ENCODE measurements at places on chromosomes 2 and 18.

GRCh38 chr2:217970206-217970605, 32.6 kb downstream of the TNS1 start:
- no peak for DNase-seq

DNA sequence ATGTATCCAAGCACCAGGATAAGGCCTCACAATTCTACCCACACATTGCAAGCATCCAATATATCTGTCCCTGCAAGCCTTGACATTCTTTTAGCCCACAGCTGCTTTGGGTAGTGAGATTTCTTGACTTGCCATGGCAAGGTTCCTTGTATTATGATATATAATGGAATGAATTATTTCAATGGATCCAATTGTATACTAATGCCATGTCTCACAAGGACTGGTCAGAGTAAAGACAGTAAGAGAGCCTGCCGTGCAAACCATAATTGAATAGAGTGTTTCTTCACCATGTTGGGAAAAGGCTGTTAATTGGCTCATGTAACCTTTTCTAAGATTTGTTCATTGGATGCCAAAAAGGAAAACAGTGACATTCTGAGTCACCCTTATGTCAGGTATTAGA, 64.3 kb upstream of the RBBP8 start:
- DNase-seq, result no peak

GRCh38 chr2:95695613-95696012, 103.8 kb downstream of the TRIM43 start:
- peak; percentile 44 for DNase-seq

GRCh38 chr2:21420553-21421335, 297.0 kb downstream of the TDRD15 start:
- DNase-seq, result no peak

- DNase-seq, result no peak
These were observed 279.5 kb upstream of the RAB6C start for GRCh38 chr2:129699781-129700573.

DNA sequence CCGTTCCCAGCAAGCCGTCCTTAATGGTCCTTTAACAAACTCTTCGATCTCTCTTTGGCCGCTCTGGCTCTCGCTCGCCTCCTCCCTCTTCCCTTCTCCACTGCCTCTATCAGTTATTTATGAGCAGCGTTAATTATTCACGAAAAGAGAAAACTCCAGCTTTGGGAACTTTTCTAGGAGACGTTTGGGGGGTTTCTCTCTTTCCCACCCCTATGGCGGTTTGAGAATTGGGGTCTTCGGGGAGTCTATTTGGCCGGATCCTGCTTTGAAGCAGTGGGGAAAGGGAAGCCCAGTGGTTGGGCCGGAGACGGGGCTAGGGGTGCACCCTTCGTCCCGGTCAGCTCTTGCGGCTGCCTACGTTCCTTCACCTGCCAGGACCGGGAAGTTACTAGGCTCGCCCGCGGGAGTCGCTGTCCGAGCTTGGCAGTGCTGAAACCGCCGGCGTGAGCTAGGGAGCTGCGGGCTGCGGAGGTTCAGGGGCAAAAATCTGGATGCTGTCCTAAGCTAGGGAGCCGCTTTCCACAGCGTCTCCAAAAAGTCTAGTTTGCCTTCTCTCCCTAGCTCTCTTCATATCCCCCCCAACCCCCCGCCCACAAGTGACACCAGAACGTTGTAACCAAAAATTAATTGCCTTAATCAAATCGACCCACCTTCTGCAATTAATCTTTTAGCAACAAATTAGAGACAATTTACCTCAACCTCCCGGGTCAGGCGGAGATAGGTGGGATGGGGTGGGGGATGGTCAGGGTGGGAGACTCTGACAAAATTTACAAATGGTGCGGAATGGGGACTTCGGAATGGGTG, 8.9 kb upstream of the SKOR2 start:
- DNase-seq, result no peak

GRCh38 chr2:176085861-176086771, 2.4 kb upstream of the EVX2 start:
- no peak for DNase-seq

DNA sequence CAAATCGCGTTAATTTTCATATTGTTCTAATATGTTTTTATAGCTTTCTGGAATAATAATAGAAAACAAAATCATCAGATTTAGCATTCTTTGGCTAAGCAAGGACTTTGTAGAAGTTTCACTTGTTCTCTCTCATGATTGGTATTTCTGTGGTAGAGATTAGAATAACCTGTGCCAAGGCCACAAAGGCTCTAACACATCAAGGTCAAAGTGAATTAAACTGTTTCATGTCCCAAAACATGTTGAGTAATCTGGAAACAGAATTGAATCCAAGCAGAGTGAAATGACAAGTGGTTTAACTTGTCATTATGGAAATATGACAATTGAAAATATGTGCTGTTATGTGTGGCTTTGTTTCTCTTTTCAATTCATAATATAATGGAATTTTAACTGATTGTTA, 617.4 kb downstream of the CCDC85A start:
- no peak for DNase-seq

DNA sequence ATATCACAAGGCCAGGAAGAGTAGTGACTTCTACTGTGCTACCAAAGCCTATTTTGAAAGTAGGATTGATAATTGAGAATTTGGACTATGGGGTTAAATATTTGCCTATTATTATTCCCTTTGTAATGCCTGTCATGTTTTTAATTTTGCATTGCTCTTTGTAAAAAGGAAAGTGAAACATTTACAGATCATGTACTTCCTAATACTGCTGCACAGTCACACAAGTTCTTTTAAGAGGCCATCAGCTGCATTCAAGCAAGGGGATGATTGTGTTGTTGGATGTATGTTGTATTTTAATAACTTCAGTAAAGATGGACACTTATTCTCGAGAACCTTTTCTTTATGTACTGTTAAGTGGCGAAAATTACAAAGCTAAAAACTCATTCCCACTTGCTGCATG, 70.1 kb downstream of the PLEKHA3 start:
- no peak for DNase-seq

GRCh38 chr18:45167631-45168280, 447.5 kb upstream of the SLC14A2 start:
- DNase-seq, result no peak

DNA sequence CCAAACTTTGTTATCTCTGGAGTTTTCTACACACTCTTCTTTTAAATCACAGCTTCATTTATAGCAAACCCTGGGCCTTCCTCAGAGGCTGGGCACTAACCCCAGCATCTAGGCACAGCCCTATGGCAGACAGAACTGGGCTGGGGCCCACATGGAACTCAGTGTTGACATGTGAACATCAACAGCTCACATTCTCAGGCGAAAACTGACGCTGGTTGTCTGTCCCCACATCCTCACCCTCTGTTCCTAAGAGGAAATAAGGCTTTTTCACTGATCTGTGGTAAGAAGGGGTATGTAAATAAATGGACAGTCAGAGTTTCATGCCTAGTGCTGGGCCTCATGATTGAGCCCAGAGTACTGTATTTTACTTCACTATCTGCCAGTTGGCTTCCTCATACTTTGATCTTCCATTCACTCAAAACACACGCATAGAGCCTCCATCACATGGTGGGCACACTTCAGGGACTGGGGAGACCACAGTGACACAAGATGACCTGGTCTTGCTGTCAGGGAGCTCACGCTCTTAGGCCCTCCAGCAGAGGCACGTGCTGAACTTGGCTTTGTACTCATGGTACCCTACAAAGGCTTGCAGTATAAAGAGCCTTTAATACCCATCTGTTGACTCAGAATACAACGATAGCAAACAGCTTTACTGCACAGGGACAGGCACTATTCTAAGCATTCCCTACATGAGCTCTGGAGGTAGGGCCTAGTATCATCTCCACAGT, 43.0 kb downstream of the EFEMP1 start:
- no peak for DNase-seq

DNA sequence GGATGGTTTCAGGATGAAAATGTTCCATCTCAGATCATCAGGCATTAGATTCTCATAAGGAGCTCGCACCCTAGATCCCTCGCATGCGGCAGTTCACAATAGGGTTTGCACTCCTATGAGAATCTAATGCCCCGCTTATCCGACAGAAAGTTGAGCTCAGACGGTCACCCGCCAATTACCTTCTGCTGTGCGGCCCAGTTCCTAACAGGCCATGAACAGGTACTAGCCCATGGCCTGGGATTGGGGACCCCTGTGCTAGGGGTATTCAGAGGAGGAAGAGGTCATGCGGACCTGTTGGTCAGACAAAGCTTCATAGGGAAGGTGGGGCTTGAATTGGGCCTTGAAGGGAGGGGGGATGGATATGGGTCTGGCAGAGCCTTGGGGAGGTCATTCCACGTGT, 4.4 kb upstream of the BUB1 start:
- DNase-seq, result no peak

- no peak for DNase-seq
These were observed 174.0 kb downstream of the CTNNA2 start for GRCh38 chr2:79686884-79687283.

DNA sequence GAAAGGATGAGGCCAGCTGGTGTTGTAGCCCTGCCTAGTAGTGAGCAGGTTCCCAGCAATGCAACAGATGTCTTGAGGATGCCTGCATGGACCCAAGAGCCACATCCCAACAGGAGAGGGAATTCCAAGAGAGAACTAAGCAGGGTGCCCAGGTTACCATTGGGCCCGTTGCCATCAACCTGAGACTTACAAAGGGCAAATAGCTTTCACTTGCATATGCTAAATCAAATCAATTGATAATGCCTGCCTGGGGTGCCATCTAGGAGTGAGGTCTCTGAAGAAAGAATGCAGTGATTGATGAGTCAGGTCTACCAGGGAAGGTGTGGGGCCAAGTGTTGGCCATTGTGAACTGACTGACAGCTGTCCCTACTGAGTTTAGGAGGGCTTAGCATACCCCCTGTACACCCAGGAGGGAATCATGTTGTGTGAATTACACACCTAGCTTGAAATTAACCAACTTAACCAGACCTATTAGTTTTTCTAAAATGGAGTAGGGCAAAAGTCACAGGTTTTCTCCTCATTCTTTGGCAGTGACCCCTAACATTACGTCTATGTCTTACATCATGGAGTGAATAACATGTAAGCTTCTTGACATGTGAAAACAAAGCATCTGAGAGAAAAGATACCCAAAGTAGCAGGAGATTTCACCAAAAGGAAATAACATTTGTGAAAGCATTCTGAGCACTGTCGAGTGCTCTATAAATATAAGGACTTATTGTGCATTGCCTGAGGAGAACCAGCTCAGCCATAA, 32.3 kb downstream of the FHOD3 start:
- no peak for DNase-seq

- no peak for DNase-seq
These were observed 39.9 kb upstream of the TSPYL6 start for GRCh38 chr2:54295911-54296310.

GRCh38 chr2:161975813-161976160, 98.2 kb downstream of the DPP4 start:
- no peak for DNase-seq

DNA sequence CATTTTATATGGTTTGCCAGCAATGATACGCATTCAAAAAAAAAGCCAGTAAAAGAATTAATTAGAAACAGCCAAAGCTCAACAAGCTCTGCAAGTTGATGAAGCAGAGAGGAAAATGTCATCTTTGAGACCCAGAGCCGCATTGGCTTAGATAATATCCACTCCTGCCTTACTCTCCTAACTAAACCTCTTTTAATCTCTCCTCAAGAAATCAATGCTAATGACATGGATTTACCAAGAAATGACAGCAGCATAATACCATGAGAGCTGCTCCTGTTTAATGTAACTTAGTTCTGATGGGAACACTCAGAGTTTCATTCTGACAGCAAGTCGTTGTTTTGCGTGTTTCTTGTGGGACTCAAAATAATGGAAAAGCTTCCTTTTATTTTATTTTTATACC, 1099.4 kb upstream of the PIK3C3 start:
- DNase-seq, result no peak

DNA sequence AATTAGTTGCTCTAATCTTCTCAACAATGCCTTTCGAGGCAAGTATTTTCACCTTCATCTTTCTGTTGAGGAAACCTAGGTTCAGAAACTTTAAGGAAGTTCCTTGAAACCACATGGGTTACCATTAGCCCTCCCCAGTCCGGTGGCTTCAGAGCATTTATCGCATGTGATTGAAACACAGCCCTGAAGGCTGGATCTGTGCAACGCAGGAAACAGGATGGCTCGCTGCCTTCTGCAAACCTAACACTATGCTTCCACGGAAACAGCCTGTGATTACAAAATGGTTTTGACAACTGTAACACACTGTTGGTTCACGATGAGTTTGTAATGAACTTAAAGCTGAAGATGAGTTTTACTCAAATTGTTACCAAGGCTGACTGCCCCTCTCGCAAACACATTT, 68.5 kb downstream of the EPB41L3 start:
- no peak for DNase-seq

- DNase-seq, result no peak
These were observed 51.0 kb upstream of the ABCA12 start for GRCh38 chr2:215189393-215189792.

GRCh38 chr2:134245340-134245984, 8.4 kb upstream of the MGAT5 start:
- DNase-seq, result peak; percentile 95

GRCh38 chr2:41859615-41860514, 188.0 kb upstream of the PKDCC start:
- DNase-seq, result no peak

DNA sequence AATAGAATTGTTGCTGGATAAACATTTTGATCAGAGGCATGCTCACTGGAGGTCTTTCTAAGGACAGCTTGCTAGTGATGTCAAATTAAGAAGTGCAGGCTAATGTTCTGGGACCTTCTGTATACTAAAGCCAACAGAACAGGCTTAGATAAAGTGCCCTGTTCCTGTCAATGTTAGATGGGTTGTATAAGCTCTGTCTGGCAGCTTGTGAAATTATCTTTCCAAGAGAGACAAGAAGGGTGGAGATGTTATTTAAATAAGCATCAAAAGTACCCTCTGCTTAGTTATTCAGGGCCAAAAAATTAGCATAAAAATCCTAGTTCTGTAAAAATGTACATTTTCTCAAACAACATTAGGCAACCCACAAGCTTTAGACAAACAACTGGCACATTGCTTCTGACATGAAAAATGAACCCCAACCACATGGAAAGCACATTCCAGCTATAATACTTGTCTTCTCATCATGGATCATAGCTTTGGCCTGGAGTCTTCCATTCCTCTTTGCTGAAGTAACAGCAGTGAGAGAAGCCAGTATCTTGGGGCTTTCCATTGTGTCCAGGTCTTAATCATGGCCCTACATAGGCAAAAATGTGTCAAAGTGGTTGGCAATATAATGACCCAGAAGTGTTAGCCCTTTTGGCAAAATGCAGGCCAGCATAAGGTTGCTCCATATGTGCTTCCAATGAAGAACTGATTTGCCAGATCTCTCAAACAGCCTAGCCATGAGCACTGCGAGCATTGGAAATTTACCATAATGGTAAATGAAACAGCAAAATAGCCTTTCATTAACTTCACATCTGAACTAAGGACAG, 478.1 kb upstream of the ZNF804A start:
- DNase-seq, result no peak

DNA sequence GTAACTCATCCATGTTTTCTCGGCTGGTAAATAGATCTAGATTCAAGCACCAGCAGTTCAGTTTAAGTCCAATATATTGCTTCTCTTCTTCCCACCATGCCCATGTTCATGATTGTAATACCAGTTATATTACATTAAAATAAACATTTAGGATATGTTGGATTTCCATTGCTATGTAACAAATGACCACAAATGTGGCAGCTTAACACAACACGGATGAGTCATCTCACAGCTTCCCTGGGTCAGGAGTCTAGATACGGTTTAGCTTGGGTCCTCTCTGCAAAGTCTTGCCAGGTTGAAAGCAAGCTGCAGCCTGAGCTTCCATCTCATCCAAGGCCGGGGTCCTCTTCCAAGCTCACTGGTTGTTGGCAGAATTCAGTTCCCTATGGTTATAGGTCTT, 39.4 kb upstream of the SMAD2 start:
- DNase-seq, result no peak

- DNase-seq, result no peak
These were observed 136.7 kb downstream of the SH3BP4 start for GRCh38 chr2:235088496-235088921.

- no peak for DNase-seq
These were observed 16.3 kb downstream of the DYSF start for GRCh38 chr2:71469403-71470398.

All from tibial nerve (tissue), 4 donors.